ENCODE measurements at places on chromosomes 12 and 14. TPM values are rescaled to one million over a fixed set of nuclear protein-coding genes. Genes with fewer than 3 reads are reported as not detected.

LRRK2 gene
- polyA plus RNA-seq, result 7.0 TPM

ETV6 gene
- polyA plus RNA-seq, result 10.8 TPM

NGB gene
- polyA plus RNA-seq, result 10.3 TPM

TRIP11 gene
- polyA plus RNA-seq, result 38.1 TPM

CAPZA3 gene
- polyA plus RNA-seq, result not detected

FITM1 gene
- 4.6 TPM for polyA plus RNA-seq

ACOT2 gene
- 45.5 TPM for polyA plus RNA-seq

DBX2 gene
- polyA plus RNA-seq, result 0.03 TPM

GNG2 gene
- polyA plus RNA-seq, result 14.0 TPM

P2RX2 gene
- polyA plus RNA-seq, result not detected

MMP19 gene
- polyA plus RNA-seq, result 15.3 TPM

LRTM2 gene
- not detected for polyA plus RNA-seq

OASL gene
- polyA plus RNA-seq, result 1.3 TPM

Data from adrenal gland (tissue), 19 donors.